Caco-2 (cell line): ENCODE measurements at places on chromosomes 16 and 17. TPM values are rescaled to one million over a fixed set of nuclear protein-coding genes. Genes with fewer than 3 reads are reported as not detected.

CMIP gene
- 63.7 and 68.0 TPM in 2 replicates for total RNA-seq

DNA sequence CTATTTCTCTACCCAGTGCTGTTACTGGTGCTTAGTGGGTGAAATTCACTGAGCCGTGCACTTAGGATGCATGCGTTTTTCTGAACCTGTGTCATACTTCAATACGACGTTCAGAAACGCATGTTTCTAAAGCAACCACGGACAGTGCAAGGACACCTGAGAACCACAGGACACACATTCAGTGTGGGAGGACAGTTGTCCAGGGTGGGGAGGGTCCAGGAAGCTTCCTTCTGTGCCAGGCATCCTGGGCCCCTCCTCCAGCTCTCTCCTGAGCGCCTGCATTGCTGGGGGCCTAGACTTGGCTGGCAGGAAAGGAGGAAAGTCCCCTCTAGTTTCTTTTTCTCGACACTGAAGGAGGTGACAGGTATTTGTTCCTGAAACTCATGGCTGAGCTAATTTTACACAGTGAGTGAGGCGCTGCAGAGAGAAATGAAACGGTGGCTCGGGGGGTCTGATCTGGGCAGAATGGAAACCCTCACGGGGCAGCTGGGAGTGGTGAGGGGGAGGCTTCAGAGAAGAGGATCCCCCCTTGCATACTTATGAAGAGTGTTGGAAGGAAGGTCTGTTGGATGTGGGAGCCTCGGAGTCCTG, 89.9 kb downstream of the IRF8 start:
- H3K4me3 ChIP-seq: no peak overlapping the region
- no peak for DNase-seq
- H3K36me3 ChIP-seq: no peaks in the 10 kb centered on the region

CD19 gene
- not detected in 2 replicates for total RNA-seq

FSCN2 gene
- total RNA-seq: 2.1 and 2.9 TPM in 2 replicates

GRCh38 chr17:77892469-77893143, 65.9 kb upstream of the TNRC6C start:
- peak; percentile 24 for DNase-seq
- no peak overlapping the region for H3K27ac ChIP-seq
- H3K27me3 ChIP-seq: no peaks in the 10 kb centered on the region
- H3K36me3 ChIP-seq: no peaks in the 10 kb centered on the region

GRCh38 chr17:10600571-10600970, 51.1 kb upstream of the MYH2 start:
- no peak overlapping the region for H3K27ac ChIP-seq
- H3K36me3 ChIP-seq: no peaks in the 10 kb centered on the region
- no peaks in the 10 kb centered on the region; the same call in 1 of the 2 replicates for H3K27me3 ChIP-seq
- H3K4me1 ChIP-seq: no peaks in the 10 kb centered on the region
- DNase-seq: no peak
- H3K4me3 ChIP-seq: no peak overlapping the region

PRSS33 gene
- total RNA-seq: not detected in 2 replicates

DNA sequence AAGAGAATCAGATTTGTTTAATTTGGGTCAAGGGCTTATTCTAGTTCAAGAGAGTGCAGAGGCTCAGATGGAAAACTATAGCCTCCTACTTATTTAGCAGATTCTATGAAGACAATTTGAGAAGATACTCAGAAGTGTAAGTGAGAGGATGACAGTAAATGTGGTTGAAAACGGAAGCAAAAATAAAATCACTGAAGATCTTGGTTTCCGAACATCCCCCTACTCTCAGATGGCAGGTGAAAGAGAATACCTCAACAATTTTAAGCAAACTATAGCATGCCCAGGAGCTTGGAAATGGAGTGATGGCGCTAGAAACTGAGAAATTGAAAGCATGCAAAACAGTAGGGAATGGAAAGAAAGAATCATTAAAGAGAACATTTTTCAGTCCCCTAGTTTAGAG, 705.5 kb upstream of the CDH8 start:
- H3K27ac ChIP-seq: no peak overlapping the region
- H3K4me1 ChIP-seq: no peaks in the 10 kb centered on the region
- H3K36me3 ChIP-seq: no peaks in the 10 kb centered on the region
- H3K4me3 ChIP-seq: no peak overlapping the region
- no peaks in the 10 kb centered on the region for H3K27me3 ChIP-seq
- DNase-seq: no peak
